ENCODE measurements at places on chromosomes 4 and X.

DNA sequence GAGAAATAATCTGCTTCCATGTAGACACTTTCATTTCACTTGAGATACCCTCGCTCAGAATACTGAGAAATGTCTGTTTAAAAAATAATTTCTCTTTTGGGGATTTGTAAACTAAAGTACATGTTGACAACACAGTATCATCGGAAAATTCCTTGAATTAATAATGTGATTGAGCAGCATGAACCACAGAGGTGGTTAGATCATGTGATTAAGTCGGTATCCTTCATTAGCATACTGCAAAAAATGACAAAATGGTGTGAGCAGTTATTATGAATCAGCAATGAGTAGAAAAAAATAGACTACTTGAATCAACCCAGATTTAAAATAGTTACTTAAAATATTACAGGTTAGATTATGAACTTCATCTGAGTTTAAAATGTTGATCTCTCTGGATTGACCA lies 14.1 kb downstream of the MAP7D3 start:
- no peak for DNase-seq

DNA sequence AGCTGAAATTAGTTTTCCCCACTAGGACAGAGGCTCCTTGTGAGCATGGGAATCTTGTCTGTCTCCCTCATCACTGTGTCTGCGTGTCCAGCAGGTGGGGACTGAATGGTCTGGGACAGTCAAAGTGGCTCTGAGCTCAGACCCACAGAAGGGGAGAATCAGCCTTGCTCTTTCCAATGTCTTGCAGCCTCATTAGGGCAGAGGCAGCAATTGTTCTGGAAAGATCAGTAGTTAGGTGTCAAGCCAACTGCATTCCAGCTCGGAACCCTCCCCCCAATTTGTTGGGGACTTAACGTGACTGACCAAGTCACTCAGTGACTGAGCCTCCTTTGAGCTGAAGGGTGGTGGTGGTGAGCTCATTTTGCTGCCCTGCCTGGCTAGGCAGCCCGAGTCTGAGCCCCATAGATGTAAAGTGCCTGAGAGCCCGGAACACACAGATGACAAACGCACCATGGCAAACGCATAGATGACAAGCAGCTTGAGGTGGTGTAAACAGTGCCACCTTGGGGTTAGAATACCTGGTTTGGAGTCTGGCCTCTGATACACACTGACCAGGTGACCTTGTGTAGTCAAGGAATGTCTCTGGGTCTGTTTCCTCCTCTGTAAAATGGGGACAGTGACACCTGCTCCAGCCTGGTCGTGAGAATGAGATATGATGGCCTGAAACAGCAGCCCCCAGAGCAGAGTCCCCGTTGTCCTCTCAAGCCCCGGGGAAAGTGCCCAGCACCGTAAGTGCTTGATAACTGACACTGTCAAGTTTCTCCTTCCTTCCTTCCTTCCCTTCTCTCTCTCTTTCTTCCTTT lies 2.7 kb upstream of the SORCS2 start:
- no peak for DNase-seq

GRCh38 chrX:1165535-1166196 lies 46.8 kb downstream of the CRLF2 start:
- DNase-seq, result peak; percentile 37

DNA sequence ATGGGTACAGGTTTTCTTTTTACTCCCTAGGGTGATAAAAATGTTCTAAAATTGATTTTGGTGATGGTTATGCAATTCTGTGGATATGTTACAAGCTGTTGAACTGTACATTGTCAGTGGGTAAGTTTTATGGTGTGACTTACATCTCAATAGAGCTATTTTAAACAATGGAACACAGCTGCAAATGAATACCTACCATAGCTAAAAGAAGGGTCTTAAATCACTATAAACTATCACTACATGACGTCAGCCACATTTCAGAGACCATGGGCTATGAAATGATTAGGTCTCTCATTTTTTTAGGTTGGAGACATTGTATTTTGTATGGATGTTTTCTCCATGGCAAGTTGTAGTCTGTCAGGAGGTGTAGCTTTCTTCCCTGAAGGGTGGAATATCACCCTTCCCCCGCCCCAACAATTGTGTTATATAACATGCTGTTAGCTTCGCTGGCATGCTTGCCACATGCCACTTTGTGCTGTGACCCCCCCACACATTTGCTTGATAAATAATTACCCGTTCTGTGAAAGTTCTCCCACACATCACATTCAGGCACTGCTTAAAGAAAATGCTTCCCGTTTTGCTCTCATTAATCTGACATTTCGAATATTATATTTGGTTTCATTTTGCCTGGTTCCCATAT lies 159.7 kb downstream of the ARHGAP10 start:
- no peak for DNase-seq

- DNase-seq, result no peak
Observed at GRCh38 chr4:186502231-186502630, 53.1 kb downstream of the MTNR1A start.

GRCh38 chrX:21699136-21699535 lies 41.0 kb upstream of the KLHL34 start:
- no peak for DNase-seq

DNA sequence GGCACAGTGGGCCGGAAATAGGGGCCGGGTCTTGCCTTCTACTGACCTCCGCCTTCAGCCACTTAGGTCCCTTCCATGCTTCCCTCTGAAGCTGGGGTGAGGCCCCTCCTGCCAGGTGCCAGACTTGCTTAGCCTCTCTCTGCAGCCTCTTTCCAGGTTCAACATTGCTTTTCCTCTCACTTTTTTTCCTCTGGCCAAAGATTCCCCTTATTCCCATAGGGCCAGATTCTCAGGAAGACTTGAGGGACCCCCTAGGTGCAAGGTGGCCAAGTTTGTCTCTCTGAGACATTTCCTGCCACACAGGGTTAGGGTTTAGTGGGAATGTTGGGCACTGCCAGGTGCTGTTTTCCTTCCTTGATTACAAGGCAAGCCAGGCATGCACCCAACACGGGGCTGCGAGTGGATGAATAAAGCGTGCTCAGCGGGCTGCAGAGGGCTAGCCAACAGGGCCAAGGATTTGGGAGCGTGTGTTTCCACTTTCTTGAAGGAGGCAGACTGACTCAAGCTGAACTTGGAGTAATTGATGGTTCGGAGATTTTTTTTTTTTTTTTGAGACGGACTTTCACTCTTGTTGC lies 7.6 kb upstream of the GJB1 start:
- no peak for DNase-seq

- DNase-seq, result no peak
Observed at GRCh38 chrX:1385253-1386223, 6.4 kb downstream of the SLC25A6 start.

GRCh38 chr4:113457886-113458285 lies 303.7 kb downstream of the CAMK2D start:
- DNase-seq, result no peak

DNA sequence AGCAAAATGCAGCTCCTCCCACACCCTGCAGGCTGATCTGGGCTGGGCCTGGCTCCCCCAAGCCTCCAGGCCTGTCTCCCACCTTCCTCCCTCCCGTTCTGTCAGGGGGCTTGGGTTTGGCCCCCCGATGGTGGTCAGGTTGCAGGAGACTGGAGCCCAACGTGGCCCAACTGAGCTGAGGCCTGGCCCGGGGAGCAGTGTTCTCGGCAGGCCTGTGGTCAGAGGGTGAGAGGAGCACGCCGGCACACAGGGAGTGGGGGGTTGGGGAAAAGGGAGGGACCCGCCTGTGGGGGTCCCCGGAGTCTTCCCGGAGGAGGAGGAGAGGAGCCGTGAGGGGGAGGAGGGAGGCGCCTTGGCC lies 43.2 kb upstream of the NKX1-1 start:
- no peak for DNase-seq

DNA sequence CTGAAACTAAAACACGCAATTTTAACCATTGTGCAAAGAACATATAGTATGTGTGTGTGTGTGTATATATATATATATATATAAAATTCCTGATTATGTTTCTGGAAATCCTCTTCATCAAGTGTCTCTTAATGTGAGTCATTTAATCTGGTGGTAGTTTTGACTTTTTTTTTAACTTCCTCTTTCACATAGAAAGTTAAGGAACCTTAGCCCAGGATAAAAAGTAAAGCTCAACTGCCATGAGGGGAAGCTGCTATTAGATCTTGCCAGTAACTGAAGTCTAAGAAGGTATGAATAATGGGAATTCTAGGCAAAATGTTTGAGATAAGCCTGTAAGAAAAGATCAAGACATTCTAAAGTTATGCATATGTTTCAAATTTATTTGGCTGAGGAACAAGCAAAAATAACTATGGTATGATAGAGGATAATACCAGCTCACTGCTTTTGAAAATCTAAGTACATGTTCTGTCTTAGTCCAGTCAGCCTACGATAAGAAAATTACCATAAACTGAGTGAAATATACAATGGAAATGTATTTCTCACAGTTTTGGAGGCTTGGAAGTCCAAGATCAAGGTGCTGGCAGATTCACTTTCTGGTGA lies 757.0 kb downstream of the TRAM1L1 start:
- DNase-seq, result no peak

DNA sequence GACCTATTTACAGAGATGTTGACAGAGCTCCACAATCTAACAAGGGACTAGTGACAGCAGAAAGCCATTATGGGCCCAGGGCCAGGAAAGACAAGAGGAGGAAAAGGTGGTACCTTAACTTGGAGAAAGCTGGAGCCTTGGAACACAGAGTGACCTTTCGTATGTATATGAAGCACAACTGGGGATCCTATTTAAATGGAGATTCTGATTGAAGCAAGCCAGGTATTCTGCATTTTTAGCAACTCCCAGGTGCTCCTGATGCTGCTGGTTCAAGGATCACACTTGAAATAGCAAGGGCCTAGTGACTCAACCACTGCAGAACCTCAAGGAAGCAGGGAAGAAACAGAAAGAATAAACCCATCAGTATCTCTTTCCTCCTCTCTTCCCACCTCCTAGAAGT lies 99.4 kb downstream of the TMEM47 start:
- DNase-seq, result no peak

GRCh38 chr4:158035662-158036195 lies 137.1 kb downstream of the GASK1B start:
- no peak for DNase-seq

GRCh38 chrX:13721819-13722519 lies 12.5 kb downstream of the TRAPPC2 start:
- no peak for DNase-seq
